CD4-positive, alpha-beta T cell (primary cell): ENCODE measurements at places on chromosomes 3 and 15. TPM values are rescaled to one million over a fixed set of nuclear protein-coding genes. Genes with fewer than 3 reads are reported as not detected.

DNA sequence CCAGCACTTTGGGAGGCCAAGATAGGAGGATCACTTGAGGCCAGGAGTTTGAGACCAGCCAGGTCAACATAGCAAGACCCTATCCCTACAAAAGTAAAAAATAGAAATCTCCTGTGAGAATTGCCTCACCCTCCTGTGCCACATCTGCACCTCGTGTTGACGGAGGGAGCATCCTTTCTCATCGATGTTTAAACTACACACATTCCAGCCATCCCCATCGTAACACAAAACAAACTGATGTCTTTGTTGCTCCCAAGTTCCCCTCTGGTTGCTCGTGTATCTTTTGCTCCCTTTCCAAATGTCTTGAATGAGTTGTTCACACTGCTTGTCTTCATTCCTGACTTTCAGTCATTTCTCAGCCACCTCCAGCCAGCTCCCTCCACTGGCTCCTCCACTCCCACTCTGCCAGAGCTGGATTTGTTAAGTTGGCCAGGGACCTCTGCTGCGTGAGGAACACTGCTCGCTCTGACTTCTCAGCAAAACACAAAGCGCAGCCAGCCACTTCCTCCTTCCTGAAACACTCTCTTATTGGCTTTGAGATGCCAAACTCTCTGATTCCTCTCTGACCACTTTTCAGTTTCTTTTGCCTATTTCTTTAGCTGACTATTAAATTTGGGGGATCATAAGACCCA, 53.6 kb upstream of the ATP13A3 start:
- DNase-seq = no peak

ATP13A5 gene
- total RNA-seq = not detected

BOC gene
- total RNA-seq = not detected

GRCh38 chr15:100125401-100126191, 216.2 kb downstream of the ADAMTS17 start:
- no peak for DNase-seq

GRCh38 chr15:71261909-71262308, 146.6 kb downstream of the THSD4 start:
- no peak for DNase-seq

PLA2G4D gene
- total RNA-seq = not detected

GRCh38 chr3:52090131-52090932, 34.0 kb upstream of the DUSP7 start:
- DNase-seq = no peak

BUB1B gene
- 1.4 TPM for total RNA-seq
